Activated CD8-positive, alpha-beta memory T cell treated with anti-CD3 and anti-CD28 coated beads for 1 hour (primary cell): ENCODE measurements at places on chromosomes 3 and 15.
A peak's percentile ranks its signal among the peaks of the same experiment; 100 is the strongest.

GRCh38 chr15:80991421-80991820 lies 1.8 kb upstream of the MESD start:
- no peak for DNase-seq

GRCh38 chr3:76383781-76384180 lies 598.4 kb upstream of the ZNF717 start:
- DNase-seq: no peak

- DNase-seq: no peak
These were observed 106.8 kb downstream of the EDEM1 start for GRCh38 chr3:5294356-5294755.

DNA sequence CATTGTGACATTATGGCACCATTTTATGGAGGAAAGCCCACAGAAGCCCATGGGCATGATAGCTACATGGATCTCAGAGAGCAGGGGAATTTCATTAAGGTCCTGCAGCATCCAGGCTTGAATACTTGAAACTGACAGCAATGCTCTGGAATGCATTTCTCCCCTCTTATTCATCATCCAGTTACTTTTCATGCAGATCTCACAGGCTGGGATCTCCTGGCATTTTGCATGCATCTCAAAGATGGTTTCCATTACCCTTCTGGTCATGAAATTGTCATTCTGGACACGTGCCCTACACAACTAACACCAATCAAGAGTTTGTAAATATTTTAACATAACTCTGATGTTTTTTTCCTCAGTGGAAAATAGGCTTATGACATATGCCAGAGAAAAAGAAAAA lies 32.4 kb downstream of the VGLL3 start:
- no peak for DNase-seq

DNA sequence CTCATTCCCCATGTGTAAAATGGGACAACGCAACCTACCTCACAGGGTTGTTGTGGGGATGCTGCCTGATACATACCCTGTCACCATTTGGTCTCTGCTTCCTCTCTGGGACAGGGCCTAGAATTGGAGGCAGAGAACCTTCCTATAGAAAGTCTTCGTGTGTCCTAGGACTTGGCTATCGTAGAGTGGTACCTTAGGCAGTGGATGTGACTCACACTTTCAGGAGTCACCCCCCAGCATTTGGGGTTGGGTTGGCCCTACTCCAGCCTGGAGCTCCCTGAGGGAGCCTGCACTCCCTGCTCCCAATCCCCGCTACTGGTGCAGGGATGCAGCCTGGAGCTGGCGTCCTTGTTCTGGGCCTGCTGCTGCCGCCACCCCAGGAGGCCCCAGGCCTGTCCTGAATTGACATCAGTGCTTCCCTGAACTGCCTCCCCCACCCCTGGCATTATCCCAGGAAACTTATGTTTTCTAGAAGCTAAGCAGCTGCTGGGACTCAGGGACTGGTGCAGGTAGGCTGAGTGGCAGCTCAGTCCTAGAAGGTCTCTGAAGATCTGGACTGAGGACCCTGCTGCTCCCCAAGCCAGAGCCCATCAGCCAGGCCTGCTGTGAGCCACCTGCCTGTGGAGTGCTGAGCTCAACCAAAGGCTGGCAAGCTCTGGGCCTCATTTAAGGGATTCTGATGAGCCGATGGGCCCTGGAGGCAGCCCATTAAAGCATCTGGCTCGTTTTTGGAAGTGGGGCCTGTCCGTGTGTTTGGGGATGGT lies 9.9 kb downstream of the C15orf39 start:
- DNase-seq: no peak

DNA sequence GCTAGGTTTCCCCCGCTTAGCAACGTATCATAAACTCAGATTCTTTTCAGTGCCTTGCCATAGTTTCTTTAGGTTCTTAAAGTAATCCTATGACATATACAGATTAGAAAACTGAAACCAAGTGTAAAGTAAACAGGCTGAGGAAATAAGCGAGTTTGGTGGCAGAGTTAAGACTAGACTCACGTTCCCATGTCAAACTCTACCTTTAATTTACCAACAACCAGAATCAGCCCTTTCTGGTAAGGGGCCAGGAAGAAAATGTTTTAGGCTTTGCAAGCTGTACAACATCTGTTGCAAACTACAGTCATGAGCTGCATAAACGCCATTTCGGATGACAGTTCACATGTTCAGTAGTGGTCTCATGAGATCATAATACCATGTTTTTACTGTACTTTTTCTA lies 128.0 kb upstream of the PRICKLE2 start:
- no peak for DNase-seq

DNA sequence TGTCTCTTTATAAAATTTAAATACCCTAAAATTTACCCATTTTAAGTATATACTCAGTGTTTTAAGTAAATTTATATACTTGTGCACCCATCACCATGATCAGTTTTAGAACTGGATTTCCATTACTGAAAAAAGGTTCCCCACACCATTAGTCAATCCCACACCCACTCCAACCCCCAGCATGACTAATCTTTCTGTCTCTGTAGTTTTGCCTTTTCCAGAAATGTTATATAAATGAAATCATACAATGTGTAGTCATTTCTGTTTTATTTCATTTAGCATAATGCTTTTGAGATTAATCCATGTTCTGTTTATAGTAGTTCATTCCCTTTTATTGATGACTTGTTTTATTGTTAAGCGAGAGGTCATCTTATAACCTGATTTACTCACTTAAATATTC lies 66.1 kb upstream of the LIMD1 start:
- DNase-seq: no peak

DNA sequence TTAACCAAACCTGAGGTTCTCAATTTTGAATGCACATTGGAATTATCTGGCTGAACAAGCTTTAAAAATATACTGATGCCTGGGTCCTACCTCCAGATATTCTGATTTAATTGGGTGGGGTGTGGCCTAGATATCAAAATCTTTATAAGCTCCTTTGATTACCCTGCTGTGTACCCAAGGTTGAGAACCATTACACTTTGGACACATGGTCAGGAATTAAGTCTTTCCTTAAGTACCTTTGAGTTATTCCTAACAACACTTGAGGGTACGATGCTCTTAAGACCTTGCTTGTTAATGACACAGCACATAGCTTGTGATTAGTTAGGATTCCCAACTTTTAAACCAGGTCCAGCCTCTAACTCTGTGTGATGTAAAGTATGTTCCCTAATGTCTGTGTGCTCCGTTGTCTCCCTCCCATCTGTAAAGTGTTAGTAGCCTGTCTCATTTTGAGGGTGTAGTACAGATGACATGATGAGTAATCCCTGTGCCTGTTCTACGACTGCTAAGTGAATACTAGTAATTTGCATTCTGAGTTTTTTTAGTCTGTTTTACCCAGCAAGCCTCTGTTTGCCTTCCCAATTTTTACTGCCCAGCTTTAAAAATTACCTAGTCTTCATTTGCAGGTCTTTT lies 154.9 kb downstream of the KLHL25 start:
- no peak for DNase-seq

GRCh38 chr3:127815641-127816605 lies 6.4 kb downstream of the MGLL start:
- DNase-seq: no peak

- DNase-seq: no peak
These were observed 57.6 kb downstream of the CD86 start for GRCh38 chr3:122112754-122113153.

DNA sequence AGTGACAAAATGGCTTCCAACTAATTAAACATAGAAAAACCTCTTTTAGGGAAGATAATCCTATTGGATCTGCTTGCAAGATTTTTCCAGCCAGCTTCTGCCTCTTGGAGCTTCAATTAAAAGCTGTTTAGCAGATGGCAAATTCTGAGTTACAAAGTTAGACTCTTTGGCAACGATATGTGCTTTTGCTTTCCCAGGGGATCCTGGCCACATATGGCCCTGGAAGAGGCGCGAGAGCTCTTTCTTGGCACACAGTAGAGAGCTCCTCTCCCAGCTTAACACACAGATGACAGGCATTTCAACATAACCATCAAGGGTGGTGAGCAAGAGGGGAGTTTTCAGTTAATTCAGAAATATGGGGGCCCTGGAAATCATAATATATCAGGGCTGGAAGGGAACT lies 41.6 kb upstream of the GALNT15 start:
- DNase-seq: no peak

GRCh38 chr15:96365781-96366525 lies 35.5 kb downstream of the NR2F2 start:
- DNase-seq: no peak

DNA sequence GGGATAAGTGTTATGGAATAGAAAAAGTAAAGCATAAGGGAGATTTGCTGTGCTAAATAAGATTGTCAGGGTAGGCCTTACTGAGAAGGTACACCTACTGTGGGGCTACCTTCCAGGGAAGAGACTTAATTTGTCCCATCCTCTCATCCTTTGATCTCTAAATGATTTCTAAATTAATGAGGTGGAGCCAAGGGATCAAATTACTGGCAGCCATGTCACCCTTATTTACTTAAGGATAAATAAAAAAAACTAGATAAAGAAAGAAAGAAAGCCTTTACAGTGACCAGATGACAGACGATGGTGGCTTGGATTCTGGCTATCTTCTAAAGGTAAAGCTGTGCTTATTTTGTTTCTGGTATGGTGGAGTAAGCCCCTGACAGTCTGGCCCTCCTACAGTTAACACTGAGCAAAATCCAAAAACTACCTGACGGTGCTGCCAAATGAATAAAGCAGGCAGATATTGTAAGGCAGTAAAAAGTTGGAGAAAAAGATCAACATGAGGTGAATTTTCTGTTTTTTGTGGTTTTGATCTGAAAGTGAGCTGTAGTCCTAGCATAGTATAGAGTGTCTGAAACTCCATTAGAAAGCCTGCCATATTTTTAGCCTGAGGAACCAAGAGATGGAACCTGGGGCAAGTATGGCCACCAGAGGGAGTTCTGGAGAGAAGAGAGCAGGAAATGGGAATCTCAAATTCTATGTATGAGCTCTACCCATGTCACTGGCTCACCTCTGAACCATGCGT lies 285.1 kb upstream of the MANF start:
- DNase-seq: no peak

DNA sequence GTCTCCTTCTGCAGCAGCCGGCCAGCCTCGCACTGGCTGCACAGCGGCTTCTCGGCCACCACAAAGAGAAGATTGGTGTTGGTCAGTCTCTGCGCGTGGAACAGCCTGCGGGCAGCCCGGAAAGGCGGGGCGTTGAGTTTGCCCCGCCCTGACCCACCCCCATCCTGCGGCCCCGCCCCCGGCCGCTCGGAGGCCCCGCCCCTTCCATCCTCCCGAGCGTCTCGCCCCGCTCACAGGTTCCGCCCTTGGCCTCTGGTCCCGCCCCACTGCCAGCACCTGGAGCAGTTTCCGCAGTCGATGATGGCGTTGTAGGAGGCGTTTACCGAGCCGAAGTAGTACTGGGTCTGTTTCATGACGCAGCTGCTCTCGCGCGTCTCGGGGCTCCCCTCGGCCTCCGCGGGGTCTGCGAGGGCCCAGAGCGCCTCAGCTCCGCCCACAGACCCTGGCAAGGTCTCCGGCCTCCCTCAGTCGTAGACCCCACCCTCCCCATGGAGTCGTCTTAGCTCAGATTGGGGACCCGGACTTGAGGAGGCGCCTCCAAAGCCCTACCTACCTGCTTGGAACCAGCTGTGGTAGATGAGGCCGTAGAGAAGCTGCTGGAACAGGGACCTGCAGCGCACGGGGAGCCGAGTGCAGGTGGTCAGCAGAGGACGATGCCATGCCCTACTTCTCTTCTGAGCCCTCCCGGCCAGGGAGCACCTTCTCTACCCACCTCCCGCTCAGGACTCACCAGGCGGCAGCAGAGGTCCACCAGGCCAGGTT lies 5.9 kb upstream of the TMEM115 start:
- DNase-seq: peak; percentile 91
